ENCODE measurements at places on chromosomes 16 and 17.

DNA sequence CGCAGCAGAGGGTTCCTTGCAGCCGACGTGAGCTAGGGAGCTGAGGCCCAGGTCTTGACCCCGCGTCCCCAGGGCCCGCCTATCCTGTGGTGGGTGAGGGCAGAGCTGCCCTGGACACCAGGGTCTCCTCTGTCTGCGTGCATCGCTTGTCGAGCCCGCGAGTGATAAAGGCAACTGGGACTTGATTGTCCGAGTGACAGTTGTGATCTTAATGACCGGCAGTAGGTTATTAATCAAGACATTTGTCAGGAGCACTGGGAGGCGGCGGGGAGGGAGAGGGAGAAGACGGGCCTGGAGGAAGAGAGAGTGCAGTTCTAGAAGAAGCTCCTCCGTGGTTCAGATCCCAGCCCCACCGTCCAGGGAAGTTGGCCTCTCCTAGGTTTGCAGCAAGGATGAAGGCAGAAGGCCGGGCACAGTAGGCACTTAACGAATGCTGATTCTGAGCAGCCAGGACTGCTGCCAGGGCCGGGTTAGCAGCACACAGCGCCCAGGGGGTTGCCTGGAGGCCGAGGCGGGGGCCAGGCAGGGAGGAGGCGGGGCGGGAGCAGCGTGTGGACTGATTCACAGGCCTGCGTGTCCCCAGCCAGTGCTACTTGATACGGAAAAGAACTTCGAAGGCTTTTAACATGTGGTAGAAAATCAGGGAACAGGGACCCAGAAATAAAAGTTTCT lies 11.3 kb upstream of the GSE1 start:
- no peak for DNase-seq

DNA sequence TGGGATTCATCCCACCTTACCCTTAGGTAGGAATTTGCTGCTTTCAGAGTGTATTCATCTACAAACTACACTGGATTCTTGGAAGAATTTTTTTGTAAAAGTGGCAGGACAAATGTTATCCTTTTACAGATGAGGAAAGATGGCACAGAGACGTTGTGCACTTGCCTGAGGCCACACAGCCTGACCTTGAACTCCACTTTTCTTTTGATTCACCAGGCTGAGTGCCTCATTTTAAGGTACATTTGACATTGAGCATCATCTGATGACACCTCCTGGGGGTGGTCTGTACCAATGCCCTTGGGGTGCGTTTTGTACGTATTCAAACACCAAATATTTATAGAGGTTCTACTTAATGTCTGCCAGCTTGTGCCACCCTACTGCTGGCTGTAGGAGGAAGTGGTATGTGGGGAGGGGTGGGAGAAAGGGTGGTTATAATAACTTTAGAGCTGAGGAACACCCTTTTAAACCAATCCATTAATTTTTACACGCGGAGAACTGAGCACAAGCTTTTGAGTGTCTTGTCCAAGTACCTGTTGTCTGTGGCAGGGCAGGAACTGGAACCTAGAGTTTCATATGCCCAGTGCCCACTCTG lies 29.1 kb downstream of the HS3ST3B1 start:
- DNase-seq: no peak

DNA sequence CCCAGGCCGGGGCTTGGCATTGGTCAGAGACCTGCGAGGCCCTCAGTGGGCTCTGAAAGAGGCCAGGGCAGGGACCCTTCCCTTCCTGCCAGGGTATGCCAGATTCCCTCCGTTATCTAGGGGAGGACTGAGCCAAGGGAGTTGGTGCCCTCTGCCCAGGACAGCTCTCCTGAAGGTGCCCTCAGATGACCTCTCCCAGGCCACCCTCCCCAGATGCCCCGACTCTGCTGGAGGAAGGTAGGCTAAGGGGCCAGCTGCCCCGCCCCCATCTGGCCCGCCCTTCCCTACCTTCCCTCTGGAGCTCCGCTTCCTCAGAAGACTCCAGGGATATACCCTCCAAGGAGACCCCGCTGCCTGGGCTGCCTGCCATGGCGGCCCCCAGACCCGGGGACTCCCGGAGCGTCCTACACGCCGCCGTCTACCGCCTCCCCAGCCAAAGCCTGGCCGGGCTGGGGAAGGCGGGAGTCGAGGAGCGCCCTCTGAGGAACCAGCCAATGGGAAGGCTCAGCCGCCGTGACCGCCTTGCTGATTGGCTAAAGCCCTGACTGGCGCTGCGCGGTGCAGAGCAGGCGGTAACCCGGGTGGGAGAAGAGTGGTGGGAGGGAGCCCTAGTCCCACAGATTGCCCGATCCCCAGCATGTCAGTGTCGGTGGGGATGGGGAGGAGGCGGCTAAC lies 7.0 kb downstream of the MPP2 start:
- peak; percentile 85 for DNase-seq

DNA sequence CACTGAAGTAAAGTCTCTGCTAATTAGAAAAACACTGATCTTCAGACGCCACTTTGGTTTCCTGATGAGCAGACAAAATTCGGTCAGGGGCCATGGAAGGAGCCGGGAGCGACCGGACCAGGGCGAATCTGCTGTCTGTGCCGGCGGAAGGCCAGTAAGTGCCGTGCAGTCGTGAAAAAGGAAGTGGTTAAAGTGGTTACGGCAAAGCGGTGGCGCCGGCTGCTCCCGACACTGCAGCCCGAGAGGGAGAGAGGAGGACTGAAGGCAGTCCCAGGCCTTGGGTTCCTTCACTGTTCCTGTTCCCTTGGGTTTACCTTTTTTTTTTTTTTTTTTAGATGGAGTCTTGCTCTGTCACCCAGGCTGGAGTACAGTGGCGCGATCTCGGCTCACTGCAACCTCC lies 17.3 kb upstream of the HEXD start:
- peak; percentile 58 for DNase-seq
